Hindlimb muscle (tissue), 1 donor: ENCODE measurements at places on chromosomes 11 and 22. TPM values are rescaled to one million over a fixed set of nuclear protein-coding genes. Genes with fewer than 3 reads are reported as not detected.
A peak's percentile ranks its signal among the peaks of the same experiment; 100 is the strongest.

GRCh38 chr11:820655-821511 is 2.2 kb downstream of the PNPLA2 start:
- DNase-seq = no peak

DNA sequence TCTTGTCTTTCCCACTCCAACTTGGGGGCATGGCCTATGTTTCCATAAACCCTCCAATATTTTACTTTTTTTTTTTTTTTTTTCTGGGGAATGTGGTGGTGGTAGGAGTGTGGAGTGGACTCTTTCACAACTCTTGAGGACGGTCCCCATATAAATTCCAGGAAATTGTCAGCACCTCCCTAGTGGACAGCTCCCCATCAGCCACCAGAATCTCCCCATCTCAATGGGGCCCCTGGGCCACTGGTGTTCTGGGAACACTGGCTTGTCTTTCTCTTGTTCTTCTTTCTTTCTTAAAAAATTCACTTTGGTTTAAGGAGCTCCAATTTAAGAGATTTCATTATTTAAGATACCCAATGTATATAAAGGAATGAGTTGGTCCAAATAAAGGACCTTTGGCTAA is 74.1 kb downstream of the ADM start:
- DNase-seq = no peak

DNA sequence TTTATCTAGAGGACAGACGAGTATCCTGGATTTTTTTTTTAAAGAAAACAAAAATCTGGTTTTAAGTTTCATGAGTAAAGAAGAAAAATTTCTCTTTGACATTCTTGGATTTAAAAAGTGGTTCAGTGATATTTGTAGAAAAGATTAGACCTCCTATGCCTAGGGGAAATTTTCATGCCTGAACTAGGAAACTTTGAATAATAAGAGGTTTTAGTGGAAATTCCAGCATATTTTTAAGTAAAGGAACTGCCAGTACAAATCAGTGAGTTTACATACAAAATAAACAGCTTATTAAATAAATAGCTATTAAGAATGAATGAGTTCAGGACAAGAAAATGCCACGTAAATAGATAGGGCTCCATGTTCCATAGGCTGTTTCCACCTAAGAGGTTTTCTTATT is 17.5 kb downstream of the JAM3 start:
- DNase-seq = no peak

- no peak for DNase-seq
Measured at GRCh38 chr11:27640954-27641353, 59.3 kb downstream of the BDNF start.

- no peak for DNase-seq
Measured at GRCh38 chr11:8258784-8259183, 4.9 kb downstream of the LMO1 start.

GRCh38 chr11:69137151-69137844 is 18.4 kb upstream of the SMIM38 start:
- no peak for DNase-seq

DNA sequence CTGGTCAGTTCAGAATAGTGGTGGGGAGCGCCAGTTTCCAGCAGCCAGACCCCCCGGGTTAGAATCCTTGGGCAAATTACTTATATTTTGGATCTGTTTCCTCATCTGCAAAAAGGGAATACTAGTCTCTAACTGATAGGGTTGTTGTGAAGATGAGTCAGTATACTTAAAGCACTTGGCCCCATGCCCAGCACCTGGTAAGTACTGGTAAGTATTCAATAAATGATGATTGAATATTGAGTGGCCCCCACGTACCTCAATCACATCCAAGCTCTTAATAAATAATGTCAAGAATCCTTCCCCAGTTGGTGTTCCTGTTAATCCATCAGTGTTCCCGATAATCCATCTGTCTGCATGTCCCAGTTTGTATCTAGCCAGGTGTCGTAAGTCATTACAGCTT is 12.1 kb downstream of the ACP2 start:
- no peak for DNase-seq

DNA sequence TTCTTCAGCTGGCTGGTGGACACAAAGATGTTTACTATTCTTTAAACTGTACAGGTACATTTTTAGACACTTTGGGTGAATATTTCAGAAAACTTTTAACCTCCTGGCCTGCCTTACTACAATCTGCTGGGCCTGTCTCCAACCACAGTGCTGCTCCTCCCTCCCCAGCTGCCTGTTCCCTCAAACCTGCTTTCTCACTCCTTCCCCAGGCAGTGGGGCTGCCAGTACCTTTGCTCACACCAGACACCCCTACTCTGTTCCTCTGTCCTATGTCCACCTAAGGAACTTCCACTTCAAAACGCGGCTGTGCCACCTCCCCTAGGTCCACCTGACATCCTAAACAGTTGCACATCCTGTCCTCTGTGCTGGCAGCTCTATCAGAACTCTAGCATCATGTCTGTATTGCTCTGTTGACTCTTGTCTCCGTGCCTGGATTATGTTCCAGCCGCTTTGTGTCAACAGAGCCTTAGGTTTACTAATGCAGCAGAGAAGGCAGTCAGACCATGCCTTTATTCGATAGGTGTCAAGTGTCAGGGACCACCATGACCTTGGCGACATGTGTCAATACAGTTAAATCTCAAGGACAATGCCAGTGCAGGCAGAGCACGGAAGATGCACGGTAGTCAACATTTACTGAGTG is 13.4 kb downstream of the ZP1 start:
- DNase-seq = no peak

GRCh38 chr11:66336234-66337102 is at the start of gene RIN1:
Gene RIN1 (minus strand): TSS chr11:66336434. CDS start chr11:66336402, 32 bp downstream.
- no peak for DNase-seq

DNA sequence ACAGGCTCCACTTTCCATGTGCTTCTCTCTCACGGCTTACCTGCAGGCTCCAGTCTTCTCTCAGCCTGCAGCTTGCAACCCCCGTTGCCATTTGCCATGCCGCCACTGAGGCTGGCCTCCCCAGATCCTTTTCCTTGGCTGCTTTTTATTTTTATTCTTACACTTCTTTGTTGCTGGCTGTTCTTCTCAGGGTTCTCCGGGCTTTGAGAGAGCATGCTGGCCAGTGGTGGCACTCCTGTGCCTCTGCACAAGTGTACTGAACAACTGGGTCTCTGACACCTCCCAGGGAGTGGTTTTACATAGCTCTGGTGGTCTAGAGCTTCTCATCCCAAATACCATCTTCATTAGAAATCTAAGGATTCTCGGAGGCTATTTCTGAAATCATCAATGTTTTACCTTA is 241.7 kb upstream of the MTNR1B start:
- no peak for DNase-seq

DNA sequence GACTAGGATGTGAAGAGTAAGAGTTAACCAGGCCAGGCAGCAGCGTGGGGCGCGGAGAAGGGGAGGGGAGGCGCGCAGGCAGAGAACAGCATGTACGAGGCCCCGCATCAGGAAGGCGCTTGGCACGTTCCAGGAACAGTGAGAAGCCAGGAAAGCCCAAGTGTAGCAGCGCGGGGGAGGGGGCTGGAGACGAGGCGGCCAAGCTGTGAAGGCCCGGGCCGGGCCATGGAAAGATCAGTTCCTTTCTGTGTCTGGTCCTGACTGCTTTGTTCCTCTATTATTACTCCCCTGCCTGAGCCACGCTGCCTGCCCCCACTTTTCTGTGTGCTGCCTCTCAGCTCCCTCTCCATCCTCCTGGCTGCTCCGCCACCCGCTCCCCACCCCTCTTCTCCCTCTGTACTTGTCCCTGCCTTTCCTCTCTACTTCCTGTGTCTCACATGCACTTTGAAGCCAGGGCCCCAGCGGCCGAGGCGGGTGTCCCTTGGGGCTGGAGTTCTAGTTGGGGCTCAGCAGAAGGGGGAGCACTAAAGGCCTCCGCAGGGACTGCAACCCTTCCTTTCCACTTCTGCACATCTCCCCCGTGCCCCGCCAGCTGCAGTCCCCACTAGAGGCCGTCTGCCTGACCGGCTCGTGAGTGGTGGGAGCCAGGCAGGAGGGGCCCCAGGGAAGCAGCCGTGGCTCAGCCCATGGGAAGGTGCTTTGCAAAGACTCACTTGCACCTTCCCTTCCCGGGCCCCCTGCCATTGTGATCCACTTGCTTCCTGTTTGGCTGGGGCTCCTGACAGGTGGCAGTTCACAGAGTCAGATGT is 63.7 kb downstream of the PRDM11 start:
- peak; percentile 94 for DNase-seq

GRCh38 chr11:45850446-45850845 is 3.2 kb downstream of the CRY2 start:
- no peak for DNase-seq

- DNase-seq = no peak
Measured at GRCh38 chr11:11948242-11948947, 60.0 kb downstream of the DKK3 start.

GRCh38 chr11:32154275-32154674 is 63.4 kb downstream of the RCN1 start:
- DNase-seq = no peak

DNA sequence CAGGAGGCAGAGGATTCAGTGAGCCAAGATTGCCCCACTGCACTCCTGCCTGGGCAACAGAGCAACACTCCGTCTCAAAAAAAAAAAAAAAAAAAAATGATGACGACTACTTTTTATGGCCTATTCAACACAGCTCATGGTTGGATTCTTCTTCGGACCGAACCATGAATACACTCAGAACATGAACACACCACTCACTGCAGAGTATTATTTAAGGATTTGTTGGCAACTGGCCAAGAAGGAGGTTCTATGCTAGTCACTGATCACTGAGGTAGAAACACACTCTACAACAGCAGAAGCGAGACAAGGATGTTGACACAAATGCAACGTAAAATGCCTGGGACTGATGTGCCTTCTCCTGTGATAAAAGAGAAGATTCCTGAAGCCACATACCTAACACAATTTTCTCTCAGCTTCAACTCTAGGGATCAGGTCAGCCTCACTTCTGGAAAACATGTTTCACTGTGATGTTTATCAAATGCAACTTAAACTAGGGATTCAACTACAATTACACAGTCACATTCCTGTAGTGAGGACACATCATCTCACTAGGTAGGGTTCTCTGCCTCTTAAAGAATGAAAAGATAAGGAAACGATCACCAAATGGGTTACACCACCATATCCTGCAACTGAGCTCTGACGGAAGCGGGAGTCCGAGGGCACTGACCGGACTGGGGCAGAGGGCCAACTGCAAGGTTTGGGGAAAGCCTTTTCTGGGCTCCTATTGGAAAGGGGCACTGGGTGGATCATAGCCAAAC is 82.5 kb downstream of the SGSM3 start:
- DNase-seq = no peak

DNA sequence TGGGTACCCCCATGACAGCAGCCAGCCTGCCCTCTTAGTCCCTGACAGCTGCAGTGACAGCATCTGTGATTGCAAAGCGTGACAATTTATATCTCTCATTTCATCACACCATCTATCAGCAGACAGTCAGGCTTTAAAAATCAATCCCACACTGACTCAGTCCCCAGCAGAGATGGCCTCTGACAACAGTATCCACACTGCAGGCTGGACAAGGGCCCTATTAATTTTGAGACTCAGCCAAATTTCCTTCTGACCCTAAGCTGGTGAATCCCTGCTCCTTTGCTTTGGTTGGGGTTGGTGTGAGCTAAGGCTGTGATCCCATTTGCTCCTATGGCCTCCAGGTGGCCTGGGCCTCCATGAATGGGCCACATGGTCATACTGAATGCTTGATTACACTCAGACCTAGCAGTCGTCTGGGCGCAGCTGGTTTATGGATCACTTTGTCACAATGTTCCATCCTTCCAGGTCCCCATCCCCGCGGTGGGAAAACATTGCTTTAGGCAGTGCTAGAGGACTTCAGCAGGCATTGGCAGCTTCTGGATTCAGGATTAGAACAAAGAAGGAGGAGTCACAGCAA is 68.2 kb upstream of the B3GAT1 start:
- DNase-seq = no peak

- no peak for DNase-seq
Measured at GRCh38 chr11:134941326-134941725, 529.3 kb upstream of the B3GAT1 start.

GRCh38 chr11:64351136-64351631 is 7.8 kb upstream of the RPS6KA4 start:
- DNase-seq = no peak

DNA sequence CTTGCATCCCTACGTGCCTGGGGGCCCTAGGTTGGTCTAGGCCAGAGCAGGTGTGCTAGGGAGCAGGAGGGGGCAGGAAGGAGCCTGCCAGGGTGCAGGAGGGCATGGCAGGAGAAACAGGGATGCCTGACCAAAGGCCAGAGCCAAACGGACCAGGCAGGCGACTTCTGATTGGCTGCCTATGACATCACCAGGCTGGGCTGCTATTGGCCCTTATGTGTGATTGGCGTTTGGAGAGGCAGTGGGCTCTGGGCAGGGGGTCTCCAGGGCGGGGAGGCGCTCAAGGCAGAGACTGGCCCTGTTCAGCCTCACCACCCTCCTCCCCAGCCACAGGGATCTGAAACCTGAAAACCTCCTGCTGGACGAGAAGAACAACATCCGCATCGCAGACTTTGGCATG is 44.4 kb downstream of the MOB2 start:
- DNase-seq = no peak

DNA sequence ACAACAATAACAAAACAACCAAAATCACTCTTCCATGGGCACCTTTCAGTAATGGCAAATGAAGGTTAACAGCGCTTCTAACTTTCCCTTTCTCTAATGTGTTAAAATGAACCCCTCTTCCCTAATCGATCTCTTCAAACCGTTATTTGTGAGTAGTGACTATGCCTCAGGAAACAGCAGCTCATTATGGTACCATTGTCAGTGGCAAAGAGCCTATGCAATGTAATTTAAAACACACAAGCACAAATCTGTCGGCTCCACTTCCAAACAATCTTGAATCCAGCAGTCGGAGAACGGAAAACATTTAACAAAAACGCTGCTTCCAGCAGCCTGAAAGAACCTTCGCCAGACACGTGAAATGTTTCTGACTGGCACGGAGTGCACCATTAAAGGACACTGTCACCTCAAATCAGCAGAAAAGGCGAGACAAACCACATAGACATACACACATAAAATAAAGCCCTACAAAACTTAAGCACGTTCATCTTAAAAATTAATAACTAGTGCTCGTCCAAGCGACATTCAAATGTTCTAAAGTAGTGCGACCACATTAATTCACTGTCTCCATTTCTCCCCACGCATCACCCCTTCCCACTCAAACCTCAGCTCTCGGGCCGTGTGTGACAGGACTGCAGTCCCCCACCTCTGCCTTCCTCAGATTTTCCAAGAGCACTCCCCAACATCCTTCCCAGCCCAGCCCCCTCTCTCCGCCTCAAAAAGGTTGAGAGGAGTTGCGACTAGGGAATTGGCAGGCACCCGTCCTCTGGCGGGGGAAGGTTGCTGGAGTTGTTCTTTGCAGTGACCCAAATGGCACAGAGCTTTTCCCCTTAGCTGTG is 748 bp downstream of the RAB30 start:
- peak; percentile 61 for DNase-seq

GRCh38 chr11:64286801-64287159 is 1.1 kb downstream of the GPR137 start:
- DNase-seq = no peak

Gene SCGB1C1
- polyA plus RNA-seq = not detected

Gene ACR
- 0.45 TPM for polyA plus RNA-seq

Gene C11orf91
- polyA plus RNA-seq = not detected

Gene KRTAP5-4
- not detected for polyA plus RNA-seq

Gene SGSM1
- 0.19 TPM for polyA plus RNA-seq

Gene MRGPRX3
- polyA plus RNA-seq = not detected

Gene PIM3
- polyA plus RNA-seq = 19.8 TPM

Gene VPS51
- 162 TPM for polyA plus RNA-seq

Gene PHF21B
- 0.28 TPM for polyA plus RNA-seq

Gene TTC38
- 20.4 TPM for polyA plus RNA-seq

Gene PCNX3
- 21.7 TPM for polyA plus RNA-seq

Gene ANO1
- 5.5 TPM for polyA plus RNA-seq

Gene HARBI1
- 3.5 TPM for polyA plus RNA-seq

Gene PTPRCAP
- 0.67 TPM for polyA plus RNA-seq

Gene PANX3
- not detected for polyA plus RNA-seq
